Peyer's patch (tissue), 4 donors: ENCODE measurements at places on chromosomes 13 and 19. TPM values are rescaled to one million over a fixed set of nuclear protein-coding genes. Genes with fewer than 3 reads are reported as not detected.

- no peaks in the 10 kb centered on the region for H3K36me3 ChIP-seq
- peak within 1 kb of the TSS; percentile 58 for H3K4me3 ChIP-seq
- H3K27ac ChIP-seq = peak within 1 kb of the TSS; percentile 61
- peak; percentile 94 for DNase-seq
- H3K27me3 ChIP-seq = no peaks in the 10 kb centered on the region
Observed at GRCh38 chr13:96053003-96053703, at the start of gene UGGT2. Gene UGGT2 (minus strand): TSS chr13:96053401. CDS start chr13:96053312, 89 bp downstream.

DNA sequence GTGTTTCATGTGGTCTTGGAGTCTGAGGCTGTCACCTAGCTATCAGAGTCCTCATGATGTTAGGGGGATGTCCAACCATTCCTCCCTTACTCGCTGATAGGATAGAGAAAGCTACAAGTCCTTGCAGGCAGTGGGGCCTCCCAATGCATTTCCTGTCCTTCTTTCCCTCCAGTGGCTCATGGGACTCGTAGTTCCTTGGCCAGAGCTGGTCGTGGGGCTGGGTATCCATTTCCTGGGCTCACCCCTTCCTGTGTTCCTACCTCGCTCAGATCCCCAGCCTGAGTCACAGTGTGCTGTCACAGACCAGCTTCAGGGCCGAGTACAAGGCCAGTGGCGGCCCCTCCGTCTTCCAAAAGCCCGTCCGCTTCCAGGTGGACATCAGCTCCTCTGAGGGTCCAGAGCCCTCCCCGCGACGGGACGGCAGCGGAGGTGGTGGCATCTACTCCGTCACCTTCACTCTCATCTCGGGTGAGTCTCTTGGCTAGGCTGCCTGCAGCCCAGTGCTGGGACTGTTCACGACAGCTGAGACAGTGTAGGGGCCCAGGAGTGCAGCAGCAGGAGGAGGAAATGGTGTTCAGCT lies 19.1 kb downstream of the TMEM150B start:
- H3K4me3 ChIP-seq = no peak overlapping the region
- no peak overlapping the region for H3K27ac ChIP-seq
- DNase-seq = no peak
- no peaks in the 10 kb centered on the region for H3K36me3 ChIP-seq
- no peaks in the 10 kb centered on the region for H3K4me1 ChIP-seq

GRCh38 chr19:7902796-7903243 lies 857 bp upstream of the MAP2K7 start:
- H3K4me1 ChIP-seq = peaks cover 30% of the 10 kb centered on the region
- no peaks in the 10 kb centered on the region for H3K27me3 ChIP-seq
- H3K36me3 ChIP-seq = no peaks in the 10 kb centered on the region
- peak overlapping the region; percentile 37 for H3K4me3 ChIP-seq
- no peak for DNase-seq

DNA sequence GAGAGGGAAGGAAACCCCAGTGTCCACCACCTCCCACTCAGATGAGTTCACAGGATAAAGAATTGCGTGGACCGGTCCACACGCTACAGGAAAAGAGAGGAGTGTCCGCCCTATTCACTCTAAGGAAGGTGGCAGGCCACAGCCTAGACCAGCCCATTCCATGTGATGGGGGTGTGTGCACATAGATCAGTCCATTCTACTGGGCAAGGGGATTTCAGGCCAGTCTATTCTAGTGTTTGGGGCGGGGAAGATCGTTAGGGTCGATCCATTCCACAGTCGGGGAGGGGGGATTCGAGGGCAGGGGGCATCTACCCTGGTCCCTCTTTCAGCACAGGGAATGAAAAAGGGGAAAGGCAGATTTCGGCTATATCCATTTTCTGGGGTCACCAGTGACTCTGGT lies 7.8 kb downstream of the FIZ1 start:
- no peaks in the 10 kb centered on the region for H3K27me3 ChIP-seq
- no peak overlapping the region for H3K27ac ChIP-seq
- DNase-seq = no peak

DNA sequence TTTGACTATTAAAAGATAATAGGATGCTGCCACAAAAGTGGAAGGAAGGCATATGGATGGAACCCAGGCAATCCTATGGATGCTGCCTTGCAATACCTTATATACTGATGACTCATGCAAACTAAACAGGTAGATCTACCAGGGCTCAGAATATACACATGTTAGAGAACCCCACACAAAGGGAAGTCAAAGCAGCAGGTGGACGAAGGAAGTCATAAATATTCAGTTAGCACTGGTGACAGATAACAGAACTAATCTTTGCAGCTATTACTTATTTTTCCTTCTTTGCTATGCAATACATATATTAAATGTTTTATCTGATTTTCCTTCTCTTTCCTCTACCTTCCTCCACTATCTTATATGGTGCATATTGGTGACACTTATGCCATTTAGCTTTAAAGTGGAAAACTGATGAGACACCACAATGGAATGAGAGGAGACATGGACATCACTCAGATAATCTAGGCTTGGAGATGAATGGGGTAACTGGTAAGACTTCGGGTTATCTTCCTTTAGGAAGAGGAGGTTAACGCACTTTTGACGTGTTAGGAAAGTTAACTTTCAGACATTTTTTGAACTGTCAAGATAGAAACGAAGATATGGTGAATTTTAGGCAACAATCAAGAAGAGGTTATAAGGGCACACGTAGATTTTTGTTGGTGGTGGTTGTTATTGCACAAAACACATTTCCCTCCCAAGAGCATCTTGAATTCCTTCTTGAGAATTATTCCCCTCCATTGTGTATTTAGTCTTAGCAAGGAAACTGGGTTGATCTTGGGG lies 39.8 kb upstream of the MBNL2 start:
- no peak overlapping the region for H3K27ac ChIP-seq
- no peak for DNase-seq
- no peaks in the 10 kb centered on the region for H3K4me1 ChIP-seq
- H3K4me3 ChIP-seq = no peak overlapping the region

Gene STAP2
- total RNA-seq = 150 TPM

Gene DAPK3
- 90.0 TPM for total RNA-seq

Gene TEAD2
- 28.1 TPM for total RNA-seq

Gene COL5A3
- 9.1 TPM for total RNA-seq

Gene NALCN
- total RNA-seq = not detected

Gene IGFL1
- not detected for total RNA-seq

Gene BRME1
- total RNA-seq = 42.5 TPM
